GM20000 (cell line): ENCODE measurements at places on chromosomes 16 and 17.

- DNase-seq, result no peak
These were observed 85.1 kb downstream of the WDR59 start for GRCh38 chr16:74899816-74900215.

DNA sequence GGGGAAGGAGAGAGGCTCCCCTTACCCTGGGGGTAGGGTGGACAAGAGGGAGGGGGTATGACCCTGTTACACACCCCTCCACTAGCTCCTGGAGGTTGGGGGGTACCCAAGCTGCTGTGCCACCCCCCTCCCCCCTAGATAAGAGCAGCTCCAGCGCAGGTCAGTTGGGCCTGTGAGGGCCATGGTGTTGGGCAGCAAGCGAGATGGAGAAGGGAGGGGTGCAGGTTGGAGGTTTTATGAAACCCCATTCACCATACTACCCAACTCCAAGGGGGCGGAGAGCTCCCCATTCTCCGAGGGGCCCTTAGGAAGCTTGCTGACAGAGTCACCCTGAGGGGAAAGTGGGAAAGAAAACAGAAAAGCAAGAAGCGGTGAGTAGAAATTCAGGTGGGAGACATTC is 1.7 kb upstream of the SOX15 start:
- DNase-seq, result no peak

DNA sequence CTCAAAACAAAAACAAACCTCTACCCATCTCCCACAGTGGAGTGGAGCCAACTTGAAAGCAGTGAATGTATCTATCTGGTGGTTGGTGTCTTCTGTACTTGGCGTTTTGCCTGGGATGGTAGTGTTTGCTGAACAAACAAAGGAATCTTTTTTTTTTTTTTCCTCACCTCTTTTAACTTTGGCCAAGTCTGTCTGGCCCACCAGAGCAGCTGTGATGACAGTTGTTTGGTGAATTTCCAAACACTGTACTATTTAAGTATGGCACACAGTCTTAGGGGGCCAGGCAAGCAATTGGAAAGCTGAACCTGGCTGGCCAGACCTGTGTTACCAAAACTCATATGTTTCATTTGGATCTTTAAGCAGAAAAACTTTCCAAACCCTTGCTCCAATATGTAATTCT is 101.8 kb upstream of the CDH13 start:
- no peak for DNase-seq

DNA sequence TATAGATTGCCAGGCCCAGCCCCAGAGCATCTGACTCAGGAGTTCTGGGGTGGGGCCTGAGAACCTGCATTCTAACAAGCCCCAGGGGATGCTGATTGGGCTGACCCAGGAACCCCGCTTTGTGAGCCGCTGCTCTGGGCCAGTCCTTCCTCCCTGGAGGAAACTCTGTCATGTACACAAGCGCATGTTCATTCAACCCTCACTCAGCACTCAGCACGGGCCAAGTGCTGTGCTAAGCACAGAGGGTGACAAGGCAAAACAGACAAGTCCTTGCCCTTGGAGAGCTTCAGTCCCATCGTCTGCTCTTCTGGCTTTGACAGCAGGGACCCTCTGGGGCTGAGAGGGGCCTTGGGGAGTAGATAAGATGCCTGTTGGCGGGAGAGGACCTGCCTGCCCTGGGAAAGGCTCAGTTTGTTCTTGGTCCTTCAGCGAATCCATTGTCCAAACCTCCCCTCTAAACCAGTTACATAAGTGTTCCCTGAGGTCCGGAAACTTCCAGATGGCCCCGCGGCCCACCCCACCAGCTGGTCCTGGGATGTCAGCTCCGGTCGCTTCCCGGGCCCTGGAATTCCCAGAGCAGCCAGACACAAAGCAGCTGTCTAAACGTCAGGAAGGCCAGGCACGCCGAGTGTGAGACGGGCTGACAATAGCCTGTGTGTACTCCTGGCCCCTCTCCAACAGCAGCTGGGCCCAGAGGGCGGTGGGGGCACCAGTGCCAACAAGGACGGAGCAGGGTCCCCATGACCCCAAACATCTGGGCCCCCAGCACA is 88.8 kb downstream of the ZDHHC7 start:
- no peak for DNase-seq

DNA sequence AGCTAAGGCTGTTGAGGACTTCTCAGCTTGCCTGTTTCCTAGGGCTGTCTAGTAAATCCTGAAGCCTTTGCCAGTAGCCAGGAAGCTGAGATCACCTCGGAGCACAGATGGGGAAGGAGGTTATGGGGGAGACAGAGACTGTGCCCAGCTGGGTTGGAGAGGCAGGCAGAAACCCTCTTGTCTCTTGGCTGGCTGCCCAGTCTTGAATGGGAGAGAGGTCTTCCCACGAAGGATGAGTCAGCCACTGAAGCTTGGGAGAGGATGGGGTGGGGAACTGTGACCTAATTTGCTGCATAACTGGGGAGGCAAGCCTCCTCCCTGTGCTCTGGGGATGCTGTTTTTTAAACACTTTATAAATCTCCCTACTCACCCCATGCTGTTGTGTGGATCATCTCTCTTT is 69.8 kb downstream of the SHISA9 start:
- DNase-seq, result no peak

DNA sequence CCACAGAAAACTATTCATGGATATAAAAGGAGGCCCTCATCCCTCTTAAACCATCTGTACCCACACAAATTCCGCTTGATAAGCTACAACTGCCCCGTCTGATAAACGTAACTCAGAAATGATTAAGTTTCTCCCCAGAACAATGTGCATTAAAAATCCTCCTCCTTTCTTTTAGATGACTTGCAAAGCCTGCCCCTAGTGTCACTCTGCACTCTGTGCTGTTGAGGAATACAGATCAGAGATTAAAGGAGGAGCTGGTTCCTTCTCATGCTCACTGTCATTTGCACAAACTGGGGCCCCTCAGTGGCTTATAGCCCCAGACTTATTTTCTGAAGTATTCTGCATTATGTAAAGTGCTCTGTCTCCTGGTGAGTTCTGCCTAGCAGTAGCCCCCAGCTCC is 33.3 kb downstream of the CDRT15 start:
- no peak for DNase-seq

DNA sequence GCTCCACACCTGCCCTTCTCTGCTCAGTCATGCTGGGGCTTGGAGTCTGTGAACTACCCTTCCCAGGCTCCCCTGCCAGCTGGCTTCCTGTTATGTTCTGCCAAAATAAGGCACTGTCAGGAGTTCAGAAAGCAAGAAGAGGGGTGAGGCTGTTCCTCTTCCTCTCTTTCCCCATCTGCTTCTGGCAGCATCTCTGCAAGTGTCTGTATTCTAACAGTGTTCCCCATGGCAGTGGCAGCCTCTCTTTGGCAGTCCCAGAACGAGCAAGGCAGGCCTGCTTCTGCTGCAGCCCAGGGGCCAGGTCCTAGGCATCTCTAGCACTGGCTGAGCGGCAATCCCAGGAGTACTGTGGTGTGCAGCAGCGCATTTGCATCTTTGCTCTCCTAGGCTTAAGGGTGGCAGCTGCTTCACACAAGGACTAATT is 219.1 kb downstream of the STX8 start:
- DNase-seq, result no peak

- DNase-seq, result no peak
These were observed 252.1 kb downstream of the PHKB start for GRCh38 chr16:47713225-47713595.

GRCh38 chr16:57132470-57132869 is 40.1 kb downstream of the CPNE2 start:
- no peak for DNase-seq

- DNase-seq, result no peak
These were observed 10.8 kb downstream of the TMEM235 start for GRCh38 chr17:78242024-78242742.
